Adrenal gland (tissue), 19 donors: ENCODE measurements at places on chromosomes 16 and 17. TPM values are rescaled to one million over a fixed set of nuclear protein-coding genes. Genes with fewer than 3 reads are reported as not detected.

ZP2 gene
- total RNA-seq: not detected

VTN gene
- 226 TPM for total RNA-seq

TEKT5 gene
- 0.36 TPM for total RNA-seq

SYT17 gene
- 1.1 TPM for total RNA-seq

HOXB8 gene
- total RNA-seq: 5.5 TPM

CMTM2 gene
- total RNA-seq: not detected

ABCC3 gene
- total RNA-seq: 221 TPM

FBXO39 gene
- total RNA-seq: 0.19 TPM

NACA2 gene
- not detected for total RNA-seq

SLC47A1 gene
- total RNA-seq: 433 TPM

FAM20A gene
- total RNA-seq: 5.8 TPM

CLEC18A gene
- total RNA-seq: 1.7 TPM

FOXL1 gene
- total RNA-seq: 2.1 TPM

SDR42E2 gene
- total RNA-seq: not detected

GSG1L2 gene
- not detected for total RNA-seq

PRR35 gene
- total RNA-seq: not detected

SCARF1 gene
- 24.8 TPM for total RNA-seq

CHST4 gene
- 4.4 TPM for total RNA-seq

CDRT15L2 gene
- total RNA-seq: not detected
